ENCODE measurements at places on chromosomes 4 and X.

GRCh38 chr4:73452953-73453700, 17.1 kb downstream of the AFP start:
- H3K27ac ChIP-seq = no peak overlapping the region
- H3K4me3 ChIP-seq = no peak overlapping the region
- H3K36me3 ChIP-seq = no peaks in the 10 kb centered on the region
- H3K4me1 ChIP-seq = no peaks in the 10 kb centered on the region

DNA sequence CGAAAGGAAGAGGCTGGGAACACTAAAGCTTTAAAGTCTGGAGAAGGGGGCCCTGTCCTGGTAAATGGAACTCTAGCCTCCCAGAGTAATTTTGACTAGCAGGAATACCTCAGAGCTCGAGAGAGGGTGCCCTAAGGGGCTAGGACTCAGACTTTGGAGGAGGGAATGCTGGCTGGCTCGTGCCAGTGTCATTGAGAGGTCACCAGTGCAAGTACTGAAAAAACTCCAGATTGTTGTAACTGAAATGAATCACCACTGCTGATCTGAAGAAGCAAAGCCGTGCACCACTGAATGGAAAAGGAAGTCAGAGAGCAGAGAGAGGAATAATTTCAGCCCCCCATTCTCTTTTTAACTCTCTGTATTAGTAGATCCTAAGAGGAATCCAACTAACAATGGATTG, 690.2 kb downstream of the FAT4 start:
- H3K4me3 ChIP-seq = no peak overlapping the region
- no peaks in the 10 kb centered on the region for H3K27me3 ChIP-seq
- H3K27ac ChIP-seq = no peak overlapping the region
- DNase-seq = no peak
- no peaks in the 10 kb centered on the region for H3K4me1 ChIP-seq

- no peaks in the 10 kb centered on the region for H3K4me1 ChIP-seq
- H3K4me3 ChIP-seq = no peak overlapping the region
- peaks cover 64% of the 10 kb centered on the region for H3K36me3 ChIP-seq
- H3K27me3 ChIP-seq = no peaks in the 10 kb centered on the region
- no peak overlapping the region for H3K27ac ChIP-seq
- no peak for DNase-seq
Observed at GRCh38 chr4:24533364-24533763, 51.0 kb downstream of the DHX15 start.

DNA sequence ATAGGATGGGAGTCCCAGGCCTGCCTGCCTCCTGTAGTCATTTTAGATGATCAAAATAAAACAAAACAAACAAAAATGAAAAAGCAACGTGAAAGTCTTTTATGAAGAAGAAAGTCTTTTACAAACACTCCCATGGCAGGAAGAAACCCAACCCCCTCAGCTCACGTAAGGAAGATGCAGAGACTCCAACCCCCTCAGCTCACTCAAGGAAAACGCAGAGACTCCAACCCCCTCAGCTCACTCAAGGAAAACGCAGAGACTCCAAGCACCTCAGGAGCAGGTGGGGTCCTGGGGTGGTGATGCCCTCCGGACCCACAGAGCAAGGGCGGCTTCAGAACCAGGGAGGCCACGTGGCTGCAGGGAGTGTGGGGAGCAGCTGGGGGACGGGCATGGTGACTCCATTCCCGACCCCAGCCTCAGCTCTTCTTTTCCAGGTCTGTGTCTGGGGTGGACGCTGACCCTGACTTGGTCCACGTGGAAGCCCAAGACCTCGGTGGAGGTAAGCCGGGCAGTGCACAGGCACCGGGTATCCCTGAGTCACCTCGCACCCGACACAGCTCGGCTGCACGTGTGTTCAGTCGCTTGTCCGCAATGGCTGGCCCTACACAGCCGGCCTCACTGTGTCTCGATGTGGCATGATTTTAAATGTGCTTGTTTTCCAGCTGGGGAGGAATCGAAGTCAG, 226.5 kb upstream of the PSAPL1 start:
- H3K27me3 ChIP-seq = no peaks in the 10 kb centered on the region
- H3K4me1 ChIP-seq = no peaks in the 10 kb centered on the region
- H3K27ac ChIP-seq = no peak overlapping the region
- H3K4me3 ChIP-seq = no peak overlapping the region
- no peaks in the 10 kb centered on the region for H3K36me3 ChIP-seq

DNA sequence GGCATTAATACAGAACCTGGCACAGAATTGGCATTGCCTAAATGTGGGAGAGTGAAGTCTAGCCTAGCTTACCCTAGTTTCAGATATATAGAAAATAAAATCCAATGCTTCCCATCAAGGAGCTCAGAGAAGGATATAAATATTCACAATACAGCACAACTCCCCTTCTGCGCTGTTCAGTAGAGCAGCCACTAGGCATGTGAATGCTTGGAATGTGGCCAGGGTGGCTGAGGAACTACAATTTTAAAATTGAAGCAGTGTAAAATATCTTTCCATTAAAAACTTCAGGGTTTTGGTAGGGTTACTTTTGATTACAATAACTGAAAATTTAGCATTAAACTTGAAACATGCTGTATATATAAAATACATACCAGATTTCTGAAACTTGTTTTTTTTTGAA, 19.5 kb downstream of the ZNF518B start:
- no peaks in the 10 kb centered on the region for H3K36me3 ChIP-seq
- H3K27me3 ChIP-seq = no peaks in the 10 kb centered on the region
- no peak overlapping the region for H3K27ac ChIP-seq
- no peak overlapping the region for H3K4me3 ChIP-seq
